NCI-H2107 (cell line): ENCODE measurements at places on chromosomes 5 and 9.

- DNase-seq, result no peak
Observed at GRCh38 chr5:107997338-107997980, 326.7 kb upstream of the EFNA5 start.

GRCh38 chr5:178651046-178651810 lies 24.4 kb upstream of the CLK4 start:
- no peak for DNase-seq

DNA sequence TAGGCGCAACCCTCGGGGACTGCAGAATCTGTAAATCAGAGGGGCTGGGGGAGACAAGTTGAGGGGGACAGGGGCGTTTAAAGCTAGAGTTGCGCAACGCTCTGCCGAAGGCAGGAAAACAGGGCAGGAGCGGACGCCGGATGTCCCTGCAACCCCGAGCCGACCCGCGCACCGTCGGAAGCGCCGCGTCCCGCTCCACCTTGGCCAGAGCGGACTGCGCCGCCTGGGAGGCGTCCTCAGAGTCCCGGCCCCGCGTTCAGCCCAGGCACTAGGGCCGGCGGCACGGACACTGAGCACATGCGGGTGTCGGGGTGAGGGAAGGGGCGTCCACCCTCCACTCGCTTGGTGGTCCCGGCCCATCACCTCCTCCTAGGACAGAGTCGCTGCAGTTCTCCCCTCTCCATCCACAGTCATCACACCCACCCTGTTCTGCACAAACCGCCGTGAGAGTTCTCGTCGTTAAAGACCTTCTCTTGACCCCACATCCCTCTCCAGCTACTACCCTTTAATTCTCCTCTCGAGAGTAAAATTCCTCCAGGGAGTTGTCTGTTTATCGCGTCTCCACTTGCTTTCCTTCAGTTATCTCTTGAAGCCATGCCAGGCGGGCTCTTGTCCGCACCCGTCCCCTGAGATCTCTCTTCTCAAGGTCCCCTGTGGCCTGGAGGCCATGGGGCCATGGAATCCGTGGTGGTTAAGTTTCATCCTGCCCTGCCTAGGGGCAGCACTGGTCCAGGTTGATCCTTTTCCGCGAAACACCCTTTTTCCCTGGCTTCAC lies 796 bp upstream of the PDLIM7 start:
- no peak for DNase-seq

DNA sequence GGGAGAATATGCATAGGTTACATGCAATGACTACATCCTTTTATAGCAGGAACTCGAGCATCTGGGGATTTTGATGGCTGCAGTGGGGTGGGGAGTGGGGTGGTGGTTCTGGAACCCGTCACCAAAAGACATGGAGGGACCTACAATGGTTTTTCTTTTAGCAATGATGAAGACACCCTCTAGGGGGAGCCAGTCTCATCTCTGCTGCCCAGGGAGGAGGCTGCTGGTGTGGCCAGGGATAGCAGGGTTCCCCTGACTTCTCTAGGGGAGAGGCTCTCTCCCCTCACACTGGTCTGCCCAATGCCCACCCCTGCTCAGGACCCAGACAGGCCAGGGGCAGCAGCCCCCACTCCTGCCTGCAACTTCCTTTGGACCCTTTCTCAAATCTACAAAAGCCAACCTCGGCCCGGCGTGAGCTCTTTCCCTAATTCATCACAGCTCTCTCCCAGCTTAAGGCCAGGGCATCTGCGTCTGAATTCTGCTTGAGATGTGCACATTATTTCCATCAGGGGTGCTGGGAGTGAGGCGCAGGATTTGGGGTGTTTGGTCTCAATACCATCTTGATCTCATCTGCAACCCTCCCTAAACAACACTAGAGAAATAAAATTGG lies 73.6 kb upstream of the RETREG1 start:
- no peak for DNase-seq
